ENCODE measurements at places on chromosomes 6 and 20.

DNA sequence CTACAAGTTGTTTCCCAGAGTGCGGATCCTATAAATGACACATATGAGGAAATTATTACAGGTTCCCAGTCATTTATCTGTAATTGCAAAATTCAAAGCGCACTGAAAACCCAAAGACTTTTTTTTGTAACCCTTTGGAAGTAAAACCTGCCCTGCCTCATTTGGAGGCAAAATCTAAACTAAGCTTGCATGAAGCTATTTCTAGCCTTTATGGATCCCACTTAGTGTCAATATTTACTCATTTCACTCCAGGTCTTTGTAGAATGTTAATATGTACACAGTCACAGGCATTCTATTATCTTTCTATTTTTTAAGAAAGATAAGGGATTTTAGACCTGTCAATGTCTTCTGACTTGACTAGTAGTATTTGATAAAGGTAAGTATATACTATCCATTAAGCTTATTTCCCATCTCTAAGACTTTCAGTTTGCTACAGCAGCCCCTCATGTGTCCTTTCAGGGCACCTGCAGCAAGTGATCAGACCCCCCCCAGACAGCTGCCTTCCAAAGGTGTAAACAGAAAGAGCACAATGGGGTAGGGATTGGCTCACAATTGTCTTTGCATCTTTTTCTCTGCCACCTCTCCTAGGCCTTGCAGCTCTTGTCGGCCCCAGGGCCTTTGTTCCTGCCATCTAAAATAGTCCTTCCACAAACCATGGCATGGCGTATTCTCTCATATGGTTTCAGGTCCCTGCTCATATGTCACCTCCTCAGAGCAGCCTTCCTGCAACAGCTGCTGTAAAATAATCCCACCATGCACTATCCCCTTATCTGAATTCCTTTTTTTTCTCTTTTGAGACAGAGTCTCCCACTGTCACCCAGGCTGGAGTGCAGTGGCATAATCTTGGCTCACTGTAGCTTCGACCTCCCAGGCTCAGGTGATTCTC is 1.3 kb upstream of the REPS1 start:
- no peak for DNase-seq

DNA sequence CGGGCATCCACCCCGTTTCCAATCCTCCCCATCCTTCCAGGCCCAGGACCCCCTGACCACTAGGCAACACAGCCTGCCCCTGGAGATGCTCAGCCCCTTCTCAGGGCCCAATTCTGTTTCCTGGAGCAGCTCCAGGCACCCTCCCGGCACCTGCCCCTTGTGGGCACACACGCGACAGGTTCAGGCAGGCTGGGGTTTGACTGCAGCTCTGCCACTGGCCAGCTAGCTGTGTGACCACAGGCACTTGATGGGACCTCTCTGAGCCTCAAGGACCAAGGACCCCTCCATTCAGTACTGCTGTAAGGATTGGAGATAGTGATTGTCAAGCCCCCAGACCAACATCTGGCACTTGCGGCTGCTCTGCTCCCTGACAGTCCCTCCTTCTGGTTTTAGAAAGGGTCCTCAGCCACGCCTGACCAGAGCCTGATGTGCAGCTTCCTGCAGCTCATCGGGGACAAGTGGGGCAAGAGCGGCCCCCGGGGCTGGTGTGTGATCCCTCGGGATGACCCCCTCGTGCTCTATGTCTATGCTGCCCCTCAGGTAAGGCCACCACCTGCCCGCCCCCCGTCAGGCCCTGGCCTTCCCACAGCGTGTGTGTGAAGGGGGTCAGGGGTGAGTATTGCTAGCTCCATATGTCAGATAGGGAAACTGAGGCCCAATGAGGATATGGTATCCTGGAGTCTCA is 21.7 kb downstream of the FGD2 start:
- no peak for DNase-seq

DNA sequence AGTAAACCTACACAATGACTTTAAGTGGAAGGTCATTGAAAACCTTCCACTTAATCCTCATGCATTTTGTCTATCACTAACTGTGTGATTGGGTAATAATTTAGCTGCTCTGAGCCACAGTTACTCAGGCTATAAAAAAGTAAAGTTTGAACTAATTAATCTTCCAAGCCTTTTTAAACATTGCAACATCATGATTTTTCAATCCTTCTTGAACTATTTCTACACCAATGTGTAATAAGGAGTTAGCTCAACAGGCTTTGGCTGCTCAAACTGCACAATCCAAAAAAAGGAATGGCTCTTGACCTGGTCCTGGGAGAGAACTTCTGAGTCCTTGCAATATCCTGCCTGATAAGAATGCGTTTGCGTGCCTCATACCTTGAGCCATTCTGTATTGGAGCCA is 34.8 kb upstream of the FILIP1 start:
- DNase-seq = no peak

- DNase-seq = no peak
Measured at GRCh38 chr6:119449331-119450156, 100.0 kb upstream of the MAN1A1 start.

DNA sequence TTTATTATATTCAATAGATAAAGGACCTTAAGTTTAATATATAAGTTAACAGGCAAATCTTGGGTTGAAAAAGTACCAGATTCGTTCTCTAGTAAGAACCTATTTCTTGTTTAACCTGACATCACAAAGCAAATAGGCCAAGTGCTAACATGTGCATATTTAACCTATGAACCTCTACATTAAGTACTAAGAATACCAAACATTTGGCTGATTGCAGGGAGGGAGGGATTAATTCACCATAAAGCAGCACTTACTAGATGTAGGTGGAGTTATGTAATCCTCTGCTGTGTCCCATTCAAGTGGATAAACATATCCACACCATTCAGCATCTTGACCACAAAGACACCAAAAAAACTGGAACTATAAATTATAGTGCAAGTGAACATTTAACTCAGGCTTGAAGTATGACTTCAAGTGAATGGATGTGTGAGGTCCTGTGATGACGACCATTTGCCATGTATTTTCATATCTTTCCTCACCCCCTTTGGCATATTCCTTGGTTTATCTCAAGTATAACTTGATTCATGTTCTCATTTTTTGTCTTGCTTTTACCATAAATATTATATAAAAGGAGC is 10.2 kb downstream of the STX11 start:
- DNase-seq = no peak

GRCh38 chr6:161463071-161463470 is 189.2 kb upstream of the AGPAT4 start:
- DNase-seq = no peak

DNA sequence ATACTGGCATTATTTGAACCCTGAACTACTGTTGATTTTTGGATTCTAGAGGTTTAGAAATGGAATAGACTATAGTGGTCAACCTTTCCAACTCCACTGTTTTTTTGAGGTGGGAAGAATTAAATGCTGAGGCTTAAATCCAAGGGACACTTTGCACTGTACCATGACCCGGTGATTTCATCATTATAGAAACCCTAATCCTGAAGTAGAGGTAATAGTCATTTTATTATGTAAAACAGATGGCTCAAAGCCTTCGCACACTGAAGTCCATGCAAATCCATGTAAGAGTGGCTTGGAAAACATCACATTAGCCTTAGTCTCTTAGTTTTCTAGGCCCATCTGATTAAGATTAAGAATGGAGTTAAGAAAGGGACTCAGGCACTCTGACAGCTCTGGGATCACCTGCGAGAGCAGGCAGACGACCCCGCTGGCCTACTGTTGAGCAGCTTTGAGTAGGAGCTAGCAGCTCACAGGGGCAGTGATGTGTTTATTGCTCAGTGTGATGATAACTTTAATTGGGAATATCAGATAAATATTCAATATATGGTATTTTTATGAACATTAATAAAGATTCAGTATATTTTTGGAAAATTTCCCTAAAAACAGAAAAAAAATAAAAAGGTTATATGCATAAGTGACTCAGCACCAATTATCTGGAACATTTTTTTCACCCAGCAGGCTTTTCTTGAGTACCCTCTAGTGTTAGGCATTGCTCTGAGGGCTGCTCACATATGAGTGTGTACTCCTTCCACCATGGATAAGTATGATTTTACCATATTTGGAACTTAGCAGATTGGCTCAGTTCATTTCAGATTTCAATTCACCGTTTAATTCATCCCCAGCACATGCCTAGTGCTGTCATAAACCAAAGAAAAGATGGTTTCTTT is 13.4 kb downstream of the SLX4IP start:
- DNase-seq = no peak

GRCh38 chr6:11824986-11825385 is 46.4 kb upstream of the ADTRP start:
- no peak for DNase-seq

DNA sequence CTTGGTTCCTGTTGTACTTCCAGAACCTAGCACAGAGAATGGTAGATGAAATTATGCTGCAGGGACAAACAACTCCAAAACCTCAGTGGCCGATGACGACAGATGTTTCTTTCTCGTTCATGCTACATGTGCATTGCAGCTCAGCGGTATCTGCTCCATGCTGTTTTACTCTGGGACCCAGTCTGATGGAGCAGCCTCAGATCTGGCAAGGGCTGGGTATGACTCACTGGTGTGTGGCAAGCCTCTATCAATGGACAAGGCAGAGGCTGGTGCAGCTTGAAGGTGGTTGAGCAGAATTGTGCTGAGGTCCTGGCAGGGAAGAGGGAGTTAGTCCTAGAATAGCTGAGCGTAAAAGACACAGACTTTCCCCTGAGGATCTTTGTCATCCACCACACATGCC is 10.3 kb upstream of the BLCAP start:
- DNase-seq = no peak

- DNase-seq = no peak
Measured at GRCh38 chr6:7106215-7106751, 1.5 kb upstream of the RREB1 start.

DNA sequence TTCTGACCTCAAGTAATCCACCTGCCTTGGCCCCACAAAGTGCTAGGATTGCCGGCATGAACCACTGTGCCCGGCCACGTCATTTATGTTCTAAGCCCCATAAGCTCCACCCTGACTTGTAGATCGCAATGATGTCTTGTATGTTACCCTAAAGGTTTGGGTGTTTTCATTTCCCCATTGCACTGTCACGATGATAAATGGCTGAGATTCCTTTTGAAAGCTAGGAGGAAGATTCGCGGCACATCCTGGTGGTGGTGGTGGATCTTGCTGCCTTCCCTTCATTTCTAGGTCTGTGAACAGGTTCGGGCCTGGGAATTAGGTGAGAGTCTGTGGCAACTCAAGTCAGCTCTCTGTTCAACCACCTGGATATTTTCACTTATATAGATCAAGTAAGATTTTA is 28.3 kb downstream of the MUC22 start:
- no peak for DNase-seq

- no peak for DNase-seq
Measured at GRCh38 chr20:47770935-47771334, 14.3 kb downstream of the SULF2 start.

- no peak for DNase-seq
Measured at GRCh38 chr20:25225642-25226432, 22.0 kb upstream of the PYGB start.

DNA sequence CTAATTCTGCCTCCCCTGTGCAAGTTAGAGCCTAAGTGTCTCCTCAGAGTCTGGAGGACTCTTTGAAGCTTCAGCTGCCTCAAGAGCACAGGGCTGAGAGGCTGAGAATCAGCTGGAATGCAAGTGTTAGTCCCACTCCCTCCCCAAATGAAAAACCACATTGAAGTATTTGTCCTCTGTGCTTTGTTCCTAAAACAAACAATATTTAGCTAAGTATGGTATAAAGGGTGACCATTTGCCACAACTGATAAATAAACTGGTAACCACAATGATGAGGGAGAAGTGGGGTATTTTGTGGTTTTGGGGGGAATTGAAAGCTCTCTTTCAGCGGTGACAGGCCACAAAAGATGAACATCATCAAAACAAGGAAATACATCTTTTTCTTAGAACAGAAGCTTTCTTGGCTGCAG is 91.7 kb upstream of the HDDC2 start:
- no peak for DNase-seq

DNA sequence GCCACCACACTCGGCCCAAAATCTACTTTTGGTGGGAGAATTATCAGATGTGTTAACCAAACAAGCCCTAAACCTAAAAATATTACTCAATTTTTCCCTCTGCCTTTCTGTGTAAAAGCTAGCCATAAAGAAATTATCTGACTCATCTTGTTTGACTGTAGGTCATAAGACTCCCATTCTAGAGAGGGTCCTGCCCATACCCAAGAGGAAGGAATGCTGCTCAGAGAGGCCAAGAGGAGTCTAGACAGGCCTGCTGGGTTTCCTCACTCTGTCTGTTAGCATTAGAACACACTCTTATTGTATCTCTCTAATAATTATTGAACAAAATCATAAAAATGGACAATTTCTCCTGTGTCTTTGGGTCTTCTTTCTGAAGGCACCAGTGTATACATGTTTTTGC is 26.1 kb downstream of the C6orf141 start:
- no peak for DNase-seq

GRCh38 chr20:43942201-43942590 is 27.5 kb downstream of the TOX2 start:
- no peak for DNase-seq

DNA sequence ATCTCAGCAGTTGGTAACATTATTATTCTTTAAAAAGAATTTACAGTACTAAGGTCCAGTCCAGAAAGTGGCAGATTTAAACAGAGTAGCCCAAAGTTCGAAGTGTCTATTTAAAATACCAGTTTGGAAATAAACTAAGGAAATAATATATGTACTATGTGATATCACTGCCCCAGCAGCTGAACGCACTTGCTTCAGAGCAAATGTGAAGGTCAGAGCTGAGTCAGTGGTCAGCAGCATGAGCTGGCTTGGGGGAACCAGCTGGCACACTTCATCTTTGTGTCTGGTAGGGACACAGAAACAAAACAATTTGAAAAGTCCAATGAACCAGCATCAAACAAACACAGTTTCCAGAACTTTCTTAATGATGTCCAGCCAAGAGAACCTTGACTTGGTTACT is 15.4 kb downstream of the TMEM14B start:
- DNase-seq = no peak

DNA sequence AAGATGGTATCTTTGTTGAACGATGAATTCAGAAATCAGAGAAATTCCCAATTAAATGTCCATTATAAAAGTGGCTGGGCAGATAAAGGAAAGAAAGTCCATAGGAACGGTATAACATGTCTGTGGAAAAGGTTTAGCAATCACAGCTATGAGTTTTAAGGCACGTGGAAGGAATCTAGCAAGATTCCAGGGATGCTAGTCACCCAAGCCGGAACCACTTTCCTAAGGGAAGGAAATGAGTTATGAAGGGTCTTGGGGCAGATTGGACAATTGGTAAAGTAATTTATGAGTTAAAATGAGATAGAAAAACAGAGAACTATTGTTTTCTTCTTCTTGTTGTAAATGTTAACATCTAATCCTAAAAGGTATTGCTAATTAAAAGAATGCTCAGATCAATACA is 384.8 kb downstream of the ADGRB3 start:
- no peak for DNase-seq

GRCh38 chr20:62816031-62816883 is 593 bp upstream of the COL9A3 start:
- no peak for DNase-seq

GRCh38 chr6:31441365-31442267 is 38.2 kb downstream of the MICA start:
- peak; percentile 71 for DNase-seq

GRCh38 chr6:31308050-31308844 is 36.4 kb upstream of the HLA-C start:
- peak; percentile 63 for DNase-seq
